Stimulated activated CD4-positive, alpha-beta T cell treated with anti-CD3 and anti-CD28 coated beads, Interleukin-1b, Interleukin-23, amount 100 ng/mL, for 4 hours (primary cell): ENCODE measurements at places on chromosomes 6 and 20.

- no peak for DNase-seq
Measured at GRCh38 chr6:108723594-108723993, 124.6 kb upstream of the ARMC2 start.

- DNase-seq, result no peak
Measured at GRCh38 chr20:34369265-34369664, 6.2 kb downstream of the ITCH start.

DNA sequence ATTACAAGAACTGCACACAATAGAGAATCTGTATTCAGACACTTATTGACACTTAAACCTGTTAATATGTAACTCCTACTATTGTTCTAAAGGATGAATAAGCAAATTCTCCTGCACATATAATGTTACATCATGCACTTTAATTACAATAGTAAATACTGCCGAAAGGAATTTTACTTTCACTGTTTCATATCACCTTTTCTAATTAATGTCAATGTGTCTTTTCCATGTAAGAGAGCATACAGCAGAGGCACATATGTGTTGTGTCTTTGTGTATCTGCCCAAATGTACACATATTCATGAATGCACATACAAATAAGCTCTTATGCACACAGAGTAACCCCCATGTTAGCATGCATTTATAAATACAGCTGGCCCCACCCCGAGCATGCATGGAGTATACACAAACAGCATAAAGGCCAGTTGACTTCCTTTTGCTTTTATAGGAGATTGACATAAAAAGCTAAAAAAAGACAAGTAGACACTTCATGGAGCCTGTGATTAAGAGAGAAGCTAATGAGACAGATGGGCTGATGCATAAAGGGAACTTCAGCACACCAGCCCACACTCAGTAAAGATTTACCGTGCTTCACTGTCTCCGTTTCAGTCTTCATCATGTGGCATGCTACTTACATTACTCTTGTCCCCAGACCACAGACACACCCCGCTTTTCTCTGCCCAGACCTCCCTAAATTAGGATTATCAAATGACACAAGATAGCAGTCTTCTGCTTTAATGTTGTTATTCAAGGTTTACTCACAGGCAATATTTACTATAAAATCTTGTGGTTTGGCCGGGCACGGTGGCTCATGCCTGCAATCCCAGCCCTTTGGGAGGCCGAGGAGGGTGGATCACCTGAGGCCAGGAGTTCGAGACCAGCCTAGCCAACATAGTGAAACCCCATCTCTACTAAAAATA lies 184.6 kb downstream of the ATXN1 start:
- DNase-seq, result no peak

- DNase-seq, result no peak
Measured at GRCh38 chr20:18504479-18505060, 3.2 kb upstream of the SEC23B start.

GRCh38 chr6:164854526-164854925 lies 454.9 kb downstream of the C6orf118 start:
- DNase-seq, result no peak

- DNase-seq, result no peak
Measured at GRCh38 chr20:43376831-43377230, 80.9 kb upstream of the SRSF6 start.

- DNase-seq, result no peak
Measured at GRCh38 chr6:47132724-47133123, 90.6 kb upstream of the ADGRF1 start.

- no peak for DNase-seq
Measured at GRCh38 chr6:12483712-12484111, 193.6 kb downstream of the EDN1 start.

GRCh38 chr6:113855500-113856374 lies 1.4 kb upstream of the MARCKS start:
- DNase-seq, result no peak

- DNase-seq, result no peak
Measured at GRCh38 chr20:1741309-1742048, 83.9 kb upstream of the SIRPG start.

DNA sequence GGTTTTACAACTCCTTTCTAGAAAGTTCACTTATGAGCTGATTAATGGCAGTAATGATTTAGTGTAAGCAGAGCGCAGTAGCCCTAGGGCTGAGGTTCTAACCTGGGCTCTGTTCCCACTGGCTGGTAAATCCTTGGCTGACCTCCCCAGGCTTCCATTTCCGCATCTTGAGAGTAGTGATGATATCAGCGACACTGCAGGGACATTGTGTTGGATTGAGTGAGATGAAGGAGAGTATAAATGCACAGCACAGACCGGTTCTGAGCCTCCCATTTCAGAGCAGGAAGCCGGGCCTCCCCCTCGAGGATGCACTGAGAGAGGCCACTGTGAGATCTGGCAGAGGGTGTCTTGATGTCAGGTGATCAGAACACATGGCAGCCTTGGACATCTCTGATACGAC lies 477.2 kb upstream of the SULF2 start:
- no peak for DNase-seq

- no peak for DNase-seq
Measured at GRCh38 chr6:114053791-114054190, 82.8 kb upstream of the HDAC2 start.

- no peak for DNase-seq
Measured at GRCh38 chr20:5630071-5630470, 120.1 kb upstream of the SHLD1 start.

GRCh38 chr6:35808688-35809087 lies 3.5 kb downstream of the LHFPL5 start:
- no peak for DNase-seq

GRCh38 chr6:26411751-26412150 lies 9.7 kb downstream of the BTN3A1 start:
- DNase-seq, result no peak

GRCh38 chr6:130995783-130996447 lies 67.1 kb downstream of the EPB41L2 start:
- DNase-seq, result no peak

DNA sequence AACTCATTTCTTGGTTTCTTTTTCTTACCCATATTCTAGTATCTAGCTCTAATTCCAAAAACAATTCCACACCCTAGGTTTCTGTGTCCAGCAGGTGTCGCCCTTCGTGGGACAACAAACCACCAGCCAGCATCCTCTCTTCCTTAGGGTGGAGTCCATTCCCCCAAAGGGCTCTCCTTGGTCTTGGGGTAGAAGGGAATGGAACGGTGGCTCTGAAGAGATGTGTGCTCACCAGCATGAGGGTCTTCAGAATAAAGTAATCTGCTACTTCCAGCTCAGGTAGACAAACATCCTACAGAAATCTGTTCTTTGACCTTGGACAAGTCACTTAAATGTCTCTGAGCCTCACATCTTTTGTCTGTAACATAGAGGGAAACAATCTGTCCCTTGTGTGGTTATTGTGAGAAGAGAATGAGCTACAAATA lies 7.2 kb downstream of the HLA-DMB start:
- peak; percentile 76 for DNase-seq

DNA sequence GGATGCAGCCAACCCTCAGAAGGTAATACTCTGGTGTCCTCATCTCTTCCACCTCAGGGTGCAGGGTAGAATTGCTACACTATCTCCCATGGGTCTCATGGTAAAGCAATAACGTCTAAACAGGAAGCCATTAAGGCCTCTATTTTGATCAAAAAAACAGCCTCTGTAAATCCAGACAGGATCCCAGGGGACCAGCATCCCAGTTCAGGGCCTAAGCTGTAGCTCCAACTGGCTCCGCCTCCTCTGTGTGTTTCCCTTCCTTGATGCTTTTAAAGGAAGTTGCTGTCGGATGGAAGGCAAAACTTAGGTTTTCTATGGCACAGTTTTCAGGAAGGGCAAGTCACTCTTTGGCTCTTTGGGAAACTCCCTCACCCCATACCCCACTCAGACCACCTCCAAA lies 222.0 kb downstream of the MAFB start:
- no peak for DNase-seq

- DNase-seq, result no peak
Measured at GRCh38 chr6:159989492-159990480, 20.9 kb downstream of the IGF2R start.

GRCh38 chr6:144106206-144106605 lies 10.8 kb upstream of the SF3B5 start:
- DNase-seq, result no peak

GRCh38 chr6:106488494-106489370 lies 128.2 kb downstream of the CRYBG1 start:
- DNase-seq, result no peak

GRCh38 chr6:79536585-79536953 lies 661 bp downstream of the LCA5 start:
- no peak for DNase-seq

DNA sequence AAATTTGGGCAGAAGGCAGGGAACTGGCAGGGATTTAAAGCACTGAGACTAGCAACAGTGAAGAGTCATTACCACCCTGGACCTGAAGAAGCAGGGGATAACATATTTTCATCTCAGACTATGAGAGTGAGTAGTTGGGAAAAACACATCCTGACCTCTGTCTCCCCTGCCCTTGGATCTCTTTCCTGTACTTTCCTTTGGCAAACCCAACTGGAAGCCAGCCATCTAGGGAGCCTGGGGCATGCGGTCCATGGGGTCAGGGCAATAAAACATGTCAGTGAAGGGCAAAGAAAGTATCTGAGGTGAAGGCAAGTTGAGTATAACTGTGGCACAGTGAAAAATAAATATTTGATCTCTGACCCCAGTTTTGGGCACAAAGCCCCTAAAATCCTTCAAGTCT lies 698.2 kb downstream of the DOK5 start:
- DNase-seq, result no peak

DNA sequence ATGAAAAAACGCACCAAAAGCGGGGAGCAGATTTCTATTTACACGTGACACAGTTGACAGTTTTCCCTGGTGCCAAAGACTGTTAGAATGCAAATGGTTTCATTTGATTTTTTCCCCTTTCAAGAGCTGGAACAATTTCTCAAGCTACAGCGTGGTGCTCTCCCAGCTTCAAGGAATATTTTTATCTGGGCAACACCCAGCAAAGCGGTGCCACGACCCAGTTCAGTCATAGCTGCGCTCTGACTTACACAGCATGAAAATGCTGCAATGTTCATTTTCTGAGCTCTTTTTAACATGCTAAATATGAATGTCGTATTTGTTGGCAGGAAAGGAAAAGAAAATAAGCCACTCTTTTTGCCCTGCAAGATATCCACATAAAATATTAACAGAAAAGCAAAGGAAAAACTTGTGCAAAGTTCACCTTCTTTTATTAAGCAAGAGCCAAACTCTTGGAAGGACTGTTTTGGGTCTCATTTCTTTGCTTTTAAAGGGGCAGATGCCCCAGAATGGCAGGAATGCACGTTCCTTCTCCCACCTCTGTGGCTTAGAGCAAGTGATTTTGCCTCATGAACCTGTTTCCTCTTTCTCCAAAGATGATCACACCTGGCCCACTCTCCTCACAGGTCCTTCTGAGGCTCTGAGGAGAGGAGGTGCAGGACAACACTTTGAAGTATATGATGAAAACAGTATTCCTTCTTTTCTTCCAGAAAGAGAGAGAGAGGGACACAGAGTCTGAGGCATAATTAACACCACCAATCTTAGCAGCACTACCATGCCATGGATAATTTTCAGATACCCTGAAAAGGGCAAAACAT lies 47.0 kb downstream of the TTI1 start:
- no peak for DNase-seq

DNA sequence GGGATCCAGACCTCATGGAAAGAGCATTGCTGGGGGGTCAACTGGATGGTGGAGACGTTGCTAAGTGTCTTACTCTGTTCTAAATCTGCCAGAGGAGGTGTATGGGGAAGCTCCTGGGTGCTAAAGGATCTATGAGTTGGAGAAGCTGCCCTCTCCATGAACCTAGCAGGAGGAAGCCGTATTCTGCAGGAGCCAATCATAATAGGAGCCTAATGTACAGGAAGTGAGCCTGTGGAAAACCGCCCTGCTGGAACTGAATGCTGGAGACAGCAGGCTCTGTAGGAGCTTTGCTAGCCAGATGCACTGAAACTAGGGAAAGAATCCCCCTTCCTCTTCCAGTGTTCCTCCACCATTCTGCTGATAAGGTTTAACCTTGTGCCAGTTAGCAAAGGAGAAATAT lies 10.9 kb downstream of the CASP8AP2 start:
- DNase-seq, result no peak

DNA sequence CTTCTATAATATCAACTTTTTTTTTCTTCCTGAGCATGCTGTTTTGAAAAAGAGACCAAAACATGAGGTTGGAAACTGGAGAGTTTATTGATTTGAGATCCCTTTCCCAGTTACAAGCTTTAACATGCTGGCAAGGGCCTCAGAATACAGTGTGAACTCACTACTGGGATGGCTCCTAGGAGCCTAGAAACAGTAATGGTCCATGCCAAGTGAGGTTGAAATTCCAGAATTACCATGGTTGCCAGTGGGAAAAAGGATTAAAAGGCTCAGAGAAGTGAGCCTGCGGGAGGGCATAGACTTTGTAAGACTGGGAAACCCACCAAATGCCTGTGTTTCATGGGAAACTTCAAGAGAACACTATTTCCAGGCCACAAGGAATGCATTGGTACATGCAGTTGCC lies 28.9 kb upstream of the SLC22A3 start:
- no peak for DNase-seq

- DNase-seq, result no peak
Measured at GRCh38 chr20:20251836-20252235, 116.1 kb upstream of the INSM1 start.

DNA sequence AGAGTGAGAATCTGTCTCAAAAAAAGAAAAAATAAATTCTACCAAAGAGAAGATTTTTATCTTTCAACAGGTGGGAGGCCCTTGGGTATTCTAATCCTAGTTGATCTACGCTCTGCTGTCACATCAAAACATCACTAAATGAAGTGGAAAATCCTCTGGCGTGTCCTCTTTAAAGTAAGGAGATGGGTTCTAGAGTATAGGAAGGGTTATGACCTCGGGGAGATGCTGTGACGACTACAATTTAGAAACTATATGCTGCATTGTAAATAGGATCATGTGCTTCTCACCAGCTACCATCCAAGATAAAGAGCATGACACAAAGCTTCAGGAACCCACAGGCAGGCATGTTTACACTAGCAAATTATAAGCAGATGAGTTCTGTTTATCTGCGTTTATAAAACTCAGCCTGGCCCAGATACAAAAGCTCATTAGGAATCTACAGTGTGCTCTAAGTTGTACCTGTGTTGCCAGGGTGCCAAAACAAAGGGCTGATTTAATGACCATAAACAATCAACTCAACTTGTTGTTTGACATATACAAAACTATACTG lies 197.1 kb upstream of the PLN start:
- no peak for DNase-seq

GRCh38 chr6:27966816-27967426 lies 9.9 kb downstream of the OR2B6 start:
- no peak for DNase-seq

- no peak for DNase-seq
Measured at GRCh38 chr6:56706981-56707726, 64.5 kb upstream of the DST start.

- no peak for DNase-seq
Measured at GRCh38 chr6:14138701-14139215, 21.2 kb downstream of the CD83 start.

DNA sequence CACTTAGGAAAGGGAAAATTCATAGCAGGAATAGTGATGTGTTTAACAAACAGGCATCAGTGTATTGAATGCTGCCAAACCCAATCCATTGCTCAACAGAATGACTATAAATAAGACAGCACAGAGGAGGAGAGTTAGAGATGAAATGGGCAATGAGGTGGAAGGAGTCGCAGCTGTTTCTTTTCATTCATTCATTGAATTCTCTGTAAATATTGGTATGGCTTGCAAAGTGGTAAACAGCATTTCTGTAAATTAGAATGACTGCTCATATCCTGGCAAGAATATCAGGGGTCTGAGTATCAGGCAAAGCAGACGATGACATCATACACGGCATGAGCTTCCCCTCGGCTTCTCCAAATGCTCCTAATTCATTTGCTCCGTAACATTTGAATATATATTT lies 703.6 kb upstream of the SLC35B3 start:
- DNase-seq, result no peak

GRCh38 chr20:57884956-57885355 lies 175.1 kb upstream of the PMEPA1 start:
- no peak for DNase-seq
